ENCODE measurements at places on chromosomes 3 and 15.

- no peak for DNase-seq
These were observed 258.8 kb upstream of the SATB1 start for GRCh38 chr3:18683900-18684299.

- DNase-seq: no peak
These were observed 539.6 kb upstream of the CCDC54 start for GRCh38 chr3:106837616-106838015.

DNA sequence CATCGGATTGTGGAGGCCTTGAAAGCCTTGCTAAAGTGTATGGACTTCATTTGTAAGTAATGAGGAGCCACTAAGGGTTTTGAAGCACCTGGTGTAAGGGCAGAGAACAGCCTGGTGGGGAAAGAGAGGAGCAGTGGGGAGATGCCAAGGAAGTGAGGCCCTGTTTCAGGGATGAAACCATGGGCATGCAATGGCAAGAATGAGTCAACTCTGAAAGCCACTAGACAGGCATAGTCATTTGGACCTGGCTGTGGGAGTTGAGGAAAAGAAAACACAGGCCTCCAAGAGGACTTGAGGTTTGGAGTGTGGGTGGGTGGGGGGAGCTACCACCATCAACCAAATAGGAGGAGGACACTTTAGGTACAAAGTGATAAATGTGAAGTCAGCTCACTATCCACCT, 7.6 kb downstream of the XCR1 start:
- no peak for DNase-seq

- no peak for DNase-seq
These were observed 235.3 kb upstream of the ROPN1 start for GRCh38 chr3:124227150-124227630.

- DNase-seq: no peak
These were observed 12.3 kb upstream of the DENND4A start for GRCh38 chr15:65804252-65804931.

DNA sequence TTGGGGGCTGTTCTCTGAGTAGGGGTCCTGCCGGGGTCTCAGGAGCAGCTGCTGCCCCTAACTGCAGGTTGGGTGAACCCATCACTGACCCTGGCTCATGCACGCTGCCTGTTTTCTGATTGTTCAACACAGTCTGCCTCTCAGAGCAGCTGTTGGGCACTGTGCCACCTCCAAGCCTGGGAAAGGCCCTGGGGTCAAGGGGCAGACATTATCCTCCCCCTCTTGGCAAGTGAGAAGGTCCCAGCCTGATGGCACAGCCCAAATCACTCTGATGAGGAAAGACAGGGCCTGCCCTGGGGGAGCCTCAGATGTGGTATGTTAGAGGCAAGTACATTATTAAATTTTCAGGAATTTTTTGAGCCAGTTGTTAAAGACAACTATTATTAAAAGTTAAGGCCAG, 14.1 kb upstream of the GNAT1 start:
- no peak for DNase-seq

DNA sequence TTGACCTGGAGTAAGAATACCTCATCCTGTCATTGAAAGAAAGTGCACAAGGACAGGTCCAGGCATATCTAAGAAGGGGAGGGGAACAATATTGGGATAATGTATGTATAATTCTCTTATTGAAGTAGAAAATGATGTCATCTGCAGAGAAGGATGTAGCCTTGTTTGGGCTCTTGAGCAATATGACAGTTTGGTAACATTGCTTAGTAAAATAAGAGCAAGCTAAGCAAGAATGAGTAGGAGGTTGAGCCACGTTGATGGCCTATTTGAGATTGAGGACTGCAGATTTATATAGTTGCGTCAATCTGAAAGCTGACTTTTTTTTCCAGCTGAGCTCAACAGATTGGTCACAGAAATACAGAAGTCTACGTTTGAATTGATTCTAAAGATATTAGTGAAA, 145.2 kb downstream of the FILIP1L start:
- no peak for DNase-seq

DNA sequence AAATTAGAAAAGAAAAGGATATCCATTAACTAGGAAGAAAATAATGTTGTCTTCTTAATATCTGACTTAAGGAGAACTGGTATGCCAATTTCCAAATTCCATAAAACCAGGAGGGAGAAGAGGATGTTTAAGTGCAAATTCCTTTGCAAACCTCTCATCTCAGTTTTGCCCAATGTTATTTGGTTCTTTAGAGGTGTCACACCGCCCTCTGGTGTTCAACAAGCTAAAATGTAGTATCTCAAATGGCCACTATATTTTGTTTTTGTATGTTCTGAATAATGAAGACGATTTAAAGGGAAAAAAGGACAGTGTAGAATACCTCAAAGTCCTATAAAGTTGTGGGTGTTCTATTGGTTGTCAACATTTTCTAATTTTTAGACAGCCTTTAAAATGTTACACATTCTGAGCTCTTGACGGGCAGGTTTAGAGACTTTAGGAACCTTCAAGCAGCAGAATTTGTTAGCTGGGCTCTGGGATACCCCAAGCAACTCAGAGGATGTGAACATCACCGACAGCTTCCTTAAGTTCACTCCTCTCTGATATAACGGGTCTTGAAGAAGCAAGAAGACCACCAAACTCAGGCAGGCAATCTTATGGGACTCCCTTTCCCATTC, 458.3 kb downstream of the MFSD1 start:
- peak; percentile 20 for DNase-seq

DNA sequence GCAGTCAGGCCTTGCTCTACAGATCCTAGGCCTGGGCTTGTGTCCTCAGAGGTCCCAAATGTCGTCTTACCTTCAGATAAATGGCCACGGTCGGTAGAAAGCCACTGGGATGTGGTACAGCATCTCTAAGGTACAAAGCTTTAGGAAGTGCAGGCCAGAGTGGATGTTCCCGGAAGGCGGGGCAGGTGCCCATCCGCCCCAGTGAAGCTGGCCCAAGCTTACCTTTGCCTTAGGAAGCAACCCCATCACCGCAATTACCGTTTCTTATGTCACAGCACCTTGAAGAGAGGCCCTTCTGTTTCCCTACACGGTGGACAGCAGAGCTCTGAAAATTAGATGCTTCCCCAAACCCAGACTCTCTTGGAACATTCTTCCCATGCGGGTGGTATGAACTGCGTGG, 240.1 kb upstream of the LYSMD4 start:
- DNase-seq: no peak

- DNase-seq: no peak
These were observed 5.2 kb downstream of the HTR3C start for GRCh38 chr3:184058029-184058428.

DNA sequence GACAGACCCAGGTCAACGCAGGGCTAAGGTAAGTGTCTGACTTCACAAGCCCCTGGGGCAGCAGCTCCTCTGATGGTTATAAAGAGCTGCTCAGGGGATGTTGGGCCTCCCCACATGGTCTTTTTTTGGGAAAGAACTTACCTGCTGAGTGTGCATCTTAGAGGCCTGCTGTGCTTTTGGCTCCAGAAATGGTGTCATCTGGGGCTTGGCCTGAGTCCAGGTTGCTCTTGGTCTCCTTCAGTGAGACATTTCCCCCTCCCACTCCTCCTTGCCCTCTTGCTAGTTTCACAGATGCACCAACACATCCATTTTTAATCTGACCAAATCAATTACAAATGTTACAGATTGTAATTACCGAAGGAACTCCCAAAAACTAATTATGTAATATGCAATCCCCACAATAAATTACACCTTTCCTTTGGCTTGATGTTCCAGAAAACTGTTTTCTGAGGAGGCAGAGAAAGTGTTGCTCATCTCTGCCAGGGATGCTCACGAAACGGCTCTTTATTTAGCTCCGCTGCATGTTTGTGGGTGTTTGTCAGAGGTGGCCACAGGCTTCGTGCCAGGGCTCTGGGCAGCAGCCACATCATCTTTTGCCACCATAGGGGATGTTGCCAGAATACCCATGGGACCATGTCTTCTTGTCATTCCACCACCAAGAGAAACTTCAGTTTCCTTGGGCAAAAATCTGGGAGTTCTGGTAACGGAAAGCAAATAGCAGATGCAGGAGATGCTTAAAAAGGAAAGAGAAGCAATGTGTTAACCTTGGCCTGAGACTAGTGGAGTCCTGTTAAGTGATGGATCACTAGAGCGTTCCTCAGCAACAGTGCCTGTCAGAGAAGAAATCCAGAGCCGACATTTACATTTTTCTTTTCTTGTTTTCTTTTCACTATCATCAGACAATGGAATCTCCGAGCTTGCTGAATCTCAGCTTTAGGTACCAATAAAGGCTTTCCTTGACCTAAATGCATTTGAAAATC, 799.9 kb downstream of the AGBL1 start:
- peak; percentile 7 for DNase-seq

- DNase-seq: no peak
These were observed 62.7 kb upstream of the ICE2 start for GRCh38 chr15:60541481-60542299.

DNA sequence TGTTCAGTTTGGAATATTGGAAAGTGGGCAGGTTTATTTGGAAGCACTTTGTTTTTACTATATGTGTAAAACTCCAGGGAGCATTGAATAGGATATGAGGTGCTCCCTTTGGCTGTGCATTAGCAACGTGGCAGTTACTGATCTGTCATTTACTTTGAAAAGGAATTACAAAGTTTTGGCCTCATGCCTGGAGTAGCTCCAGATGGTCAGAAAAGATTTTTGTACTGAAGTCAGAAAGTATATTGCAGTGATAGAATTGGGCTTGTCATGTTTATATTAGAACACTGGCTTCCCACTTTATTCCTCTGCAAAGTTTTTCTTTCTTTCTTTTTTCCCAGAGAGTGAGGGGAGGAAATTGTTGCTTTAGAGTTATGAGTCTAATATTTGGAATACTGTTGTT, 26.1 kb downstream of the FNDC3B start:
- DNase-seq: no peak

GRCh38 chr3:195918176-195918575, 9.8 kb upstream of the TNK2 start:
- no peak for DNase-seq

DNA sequence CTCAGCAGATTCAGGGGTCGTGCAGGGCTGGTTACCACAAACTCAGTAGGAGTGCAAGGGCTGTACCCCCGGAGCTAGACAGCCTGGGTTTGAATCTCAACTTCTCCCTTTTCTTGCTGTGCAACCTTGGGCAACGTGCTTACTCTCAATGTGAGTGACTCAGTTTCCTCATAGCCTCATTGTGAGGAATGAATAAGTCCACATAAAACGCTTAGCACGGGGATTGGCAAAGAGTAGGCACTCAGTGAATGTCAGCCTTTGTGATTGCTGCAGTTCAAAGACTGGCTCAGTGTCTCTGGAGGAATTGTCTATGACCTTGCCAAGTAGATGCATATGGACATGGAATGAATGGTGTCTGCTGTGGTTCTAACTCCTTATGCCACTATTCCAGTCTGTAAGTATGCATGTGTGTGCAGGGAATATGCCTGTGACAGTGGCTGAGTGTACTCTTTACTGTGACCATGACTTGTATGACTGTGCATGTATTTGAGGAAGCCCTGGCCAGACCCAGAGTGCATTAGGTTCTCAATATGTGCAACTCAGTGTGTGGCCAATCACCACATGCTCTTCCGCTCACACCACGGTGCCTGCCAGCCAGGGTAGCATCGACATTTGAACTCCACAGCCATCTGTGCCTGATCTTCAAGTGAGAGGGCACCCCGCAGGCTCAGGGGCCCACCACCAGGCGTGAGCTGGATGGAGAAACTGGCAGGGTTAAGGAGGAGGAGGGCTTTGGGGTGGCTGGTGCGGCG, 900 bp upstream of the HYAL3 start:
- peak; percentile 85 for DNase-seq

DNA sequence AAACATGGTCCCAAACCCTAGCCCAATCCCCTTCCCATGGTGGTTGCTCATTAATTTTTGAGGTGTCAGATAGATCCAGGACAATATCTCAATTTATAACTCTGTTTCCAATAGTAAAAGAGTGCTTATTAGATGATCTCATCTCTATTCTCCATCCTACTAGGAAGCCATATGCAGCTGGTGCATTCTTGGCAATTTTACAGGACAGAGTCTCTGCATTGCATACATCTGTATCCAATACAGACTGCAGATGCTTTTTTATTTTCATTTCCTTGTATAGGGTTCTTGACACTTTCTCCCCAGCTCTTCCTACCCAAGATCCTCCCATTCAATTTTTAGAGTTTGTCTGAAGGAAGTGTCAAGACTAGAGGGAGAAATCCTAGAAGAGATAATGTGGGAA, 194.8 kb upstream of the DPH6 start:
- DNase-seq: no peak

DNA sequence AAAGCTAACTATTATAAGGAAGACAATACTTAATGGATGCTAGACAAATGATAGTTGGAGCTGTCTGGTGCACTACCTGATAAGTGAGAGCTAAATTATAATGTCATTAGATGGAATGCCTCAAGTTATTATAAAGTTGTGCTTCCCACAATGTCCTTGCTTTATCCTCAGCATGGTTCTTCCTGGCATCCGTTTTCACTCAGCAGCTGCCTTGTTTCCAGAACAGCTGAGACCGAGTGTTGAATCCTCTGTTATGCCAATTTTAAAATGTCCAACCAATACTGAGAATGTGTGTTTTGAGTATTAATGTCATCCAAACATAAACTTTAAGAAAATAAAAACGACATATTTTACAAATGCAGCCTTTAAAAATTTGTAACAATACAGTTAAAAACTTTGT, 286.7 kb upstream of the SOX2 start:
- DNase-seq: no peak

DNA sequence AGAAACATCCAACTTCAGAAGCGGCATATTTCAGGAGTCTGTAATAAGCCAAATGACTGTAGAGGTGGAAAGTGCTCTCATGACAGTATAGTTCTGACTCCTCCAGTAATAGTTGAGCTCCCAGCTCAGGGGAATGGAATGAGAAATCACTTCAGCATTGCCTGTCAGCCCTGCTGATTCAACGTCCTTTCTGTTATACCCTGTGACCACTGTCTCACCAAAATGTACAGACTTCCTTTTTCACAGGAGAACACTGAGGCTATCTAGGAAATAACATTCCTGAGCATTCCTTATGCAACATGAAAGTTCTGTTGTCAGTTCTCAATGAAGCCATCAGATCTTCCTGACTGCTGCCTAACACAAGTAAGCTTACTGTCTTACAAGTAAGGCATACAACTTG, 284.5 kb upstream of the MME start:
- no peak for DNase-seq

DNA sequence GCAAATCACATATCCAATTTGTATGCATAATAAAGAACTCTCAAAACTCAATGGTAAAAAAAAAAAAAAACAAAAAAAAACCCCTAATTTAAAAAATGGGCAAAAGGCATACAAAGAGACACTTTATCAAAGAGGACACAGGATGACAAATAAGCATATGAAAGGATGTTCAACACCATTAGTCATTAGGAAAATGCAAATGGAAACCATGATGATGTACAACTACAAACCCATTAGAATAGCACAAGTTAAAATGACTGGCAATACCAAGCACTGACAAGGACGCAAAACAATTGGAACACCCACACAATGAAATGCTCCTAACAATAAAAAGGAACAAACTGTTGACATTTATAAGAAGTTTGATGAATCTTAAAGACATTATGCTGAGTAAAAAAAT, 63.4 kb upstream of the ADAMTS17 start:
- no peak for DNase-seq

DNA sequence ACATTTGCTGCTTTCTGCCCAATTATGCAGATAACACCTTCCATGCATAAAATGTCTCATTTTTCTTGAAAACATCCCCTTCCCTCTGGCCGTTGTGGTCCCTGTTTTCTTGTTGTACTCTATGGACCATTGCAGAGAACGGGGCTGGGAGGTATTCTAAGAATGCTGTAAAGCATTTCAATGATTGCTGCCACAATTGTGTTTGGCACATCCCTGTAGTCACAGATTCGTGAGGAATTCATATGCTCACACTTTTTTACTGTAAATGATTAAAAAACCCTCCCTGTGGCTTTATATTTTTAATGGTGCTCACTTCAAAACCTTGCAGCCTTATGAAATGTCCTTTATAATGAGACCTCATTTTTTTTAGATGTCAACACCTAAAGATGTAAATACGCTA, 207.2 kb upstream of the GBE1 start:
- no peak for DNase-seq

Measured in hippocampal formation (tissue), 2 donors.